ENCODE measurements at places on chromosomes 3 and 15.

GRCh38 chr15:89749951-89750559 lies 994 bp downstream of the MESP1 start:
- no peak for DNase-seq

DNA sequence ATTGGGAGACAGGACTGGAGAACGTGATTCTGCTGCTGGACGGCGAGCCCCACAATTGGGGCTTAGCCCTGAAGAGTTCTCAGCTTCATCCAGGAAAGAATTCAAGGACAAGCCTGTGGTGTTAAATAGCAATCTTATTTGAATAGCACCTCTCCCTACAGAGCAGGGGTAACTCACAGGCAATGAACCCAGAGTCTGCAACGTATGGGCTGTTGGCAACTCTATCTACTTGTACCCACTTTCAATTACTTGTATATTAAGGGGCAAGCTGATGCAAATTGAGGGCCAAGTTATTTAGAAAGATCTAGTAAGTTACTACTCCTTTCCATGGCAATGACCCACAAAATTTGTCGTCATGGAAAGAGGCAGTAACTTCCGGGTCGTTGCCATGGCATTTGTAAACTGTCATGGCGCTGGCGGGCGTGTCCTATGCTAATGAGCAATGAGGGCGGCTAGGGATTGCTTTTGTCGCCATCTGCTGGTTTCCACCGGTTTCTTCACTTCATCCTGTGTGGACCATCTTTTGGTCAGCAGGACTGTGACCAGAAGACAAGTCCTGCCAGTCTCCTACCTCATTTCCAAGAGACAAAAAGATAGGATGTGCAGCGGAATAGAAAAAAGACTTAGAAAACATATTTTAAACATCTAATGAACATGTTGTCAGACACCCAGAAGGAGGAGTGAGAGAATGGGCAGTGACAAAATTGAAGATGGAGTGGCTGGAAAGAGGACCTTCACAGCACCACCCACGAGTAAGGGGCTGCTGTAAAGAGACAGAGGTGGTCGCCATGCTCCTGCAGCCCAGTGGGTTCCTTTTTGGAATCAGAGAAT lies 45.8 kb upstream of the SH3BP5 start:
- DNase-seq: peak; percentile 95

GRCh38 chr15:71691458-71692417 lies 118.6 kb upstream of the NR2E3 start:
- no peak for DNase-seq

- DNase-seq: no peak
Measured at GRCh38 chr15:57251941-57252340, 124.4 kb upstream of the CGNL1 start.

GRCh38 chr15:61383421-61383820 lies 154.3 kb upstream of the RORA start:
- no peak for DNase-seq

- no peak for DNase-seq
Measured at GRCh38 chr3:37785736-37786135, 75.9 kb upstream of the CTDSPL start.

DNA sequence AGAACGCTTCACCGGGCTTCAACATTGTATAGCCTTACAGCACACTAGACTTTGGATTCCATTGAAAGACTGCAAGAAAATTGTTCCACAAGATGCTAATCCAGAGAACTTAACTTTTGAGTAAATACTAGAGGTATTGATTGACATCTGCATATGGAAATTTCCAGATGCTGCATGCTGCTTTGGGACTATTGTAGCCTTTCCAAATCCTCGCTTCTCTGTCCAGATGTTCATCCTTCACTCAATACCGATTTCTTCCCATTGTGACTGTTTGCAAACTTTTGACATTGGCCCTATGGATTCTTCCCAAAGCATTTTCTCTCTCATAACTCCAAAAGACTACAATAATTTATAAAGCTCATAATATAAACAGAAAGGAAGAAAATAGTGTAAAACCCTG lies 41.4 kb downstream of the COL6A6 start:
- no peak for DNase-seq

- no peak for DNase-seq
Measured at GRCh38 chr3:197736010-197736490, 654 bp downstream of the RUBCN start.

- DNase-seq: no peak
Measured at GRCh38 chr3:143612541-143612940, 235.7 kb downstream of the SLC9A9 start.
